Activated T-helper 17 cell treated with anti-CD3 and anti-CD28 coated beads, Interleukin-2, amount 50 U/mL, for 72 hours (primary cell): ENCODE measurements at places on chromosomes 12 and 14.
A peak's percentile ranks its signal among the peaks of the same experiment; 100 is the strongest.

DNA sequence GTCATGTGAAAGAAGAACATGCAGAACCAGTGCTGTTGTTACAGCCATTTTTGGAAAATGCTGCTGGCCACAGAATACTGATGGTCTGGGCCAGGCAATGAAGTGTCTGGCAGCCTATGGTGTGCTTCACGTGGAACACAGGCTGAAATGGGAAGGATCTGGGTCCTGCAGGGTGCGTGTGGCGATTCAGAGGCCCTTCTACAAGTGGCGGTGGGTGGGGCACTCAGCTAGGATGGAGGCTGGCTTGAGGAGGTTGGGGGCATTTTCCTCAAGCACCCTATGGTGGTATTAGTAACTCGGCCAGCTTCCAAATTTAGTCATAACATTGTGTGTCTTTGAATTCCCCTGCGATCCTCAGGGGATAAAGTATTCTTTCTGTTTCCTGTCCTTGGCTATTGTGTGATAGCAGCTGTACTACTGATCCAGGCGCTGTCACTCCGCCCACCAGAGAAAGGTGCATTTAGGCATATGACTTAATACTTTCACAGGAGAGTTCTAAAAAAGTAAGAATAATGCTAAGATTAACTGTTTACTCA, 9.2 kb upstream of the RAD52 start:
- no peaks in the 10 kb centered on the region for H3K27me3 ChIP-seq
- peaks cover 4% of the 10 kb centered on the region for H3K4me1 ChIP-seq
- H3K27ac ChIP-seq = no peak overlapping the region
- no peaks in the 10 kb centered on the region for H3K36me3 ChIP-seq
- no peak for ATAC-seq
- H3K4me3 ChIP-seq = no peak overlapping the region

DNA sequence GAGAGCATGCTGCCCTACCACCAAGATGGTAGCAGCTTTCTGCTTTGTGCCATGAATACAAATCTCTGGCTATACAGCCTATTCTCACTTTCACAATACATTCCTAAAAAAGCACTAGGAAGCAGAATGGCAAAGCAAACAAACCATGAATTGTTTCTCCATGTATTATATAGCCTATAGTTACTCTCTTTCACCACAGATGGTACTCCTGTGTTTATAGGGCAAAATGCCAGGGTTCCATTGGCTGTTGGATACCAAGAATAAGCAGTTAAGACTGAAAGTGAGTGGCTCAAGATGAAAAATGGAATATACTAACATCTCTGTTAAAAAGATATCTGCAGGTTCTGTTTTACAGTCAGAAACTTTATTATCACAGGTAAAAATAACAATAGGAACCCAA, 11.1 kb downstream of the ARF3 start:
- peaks cover 43% of the 10 kb centered on the region for H3K36me3 ChIP-seq
- no peak for ATAC-seq
- peak overlapping the region; percentile 61 for H3K27ac ChIP-seq
- no peaks in the 10 kb centered on the region for H3K27me3 ChIP-seq
- H3K4me1 ChIP-seq = peaks cover 20% of the 10 kb centered on the region

DNA sequence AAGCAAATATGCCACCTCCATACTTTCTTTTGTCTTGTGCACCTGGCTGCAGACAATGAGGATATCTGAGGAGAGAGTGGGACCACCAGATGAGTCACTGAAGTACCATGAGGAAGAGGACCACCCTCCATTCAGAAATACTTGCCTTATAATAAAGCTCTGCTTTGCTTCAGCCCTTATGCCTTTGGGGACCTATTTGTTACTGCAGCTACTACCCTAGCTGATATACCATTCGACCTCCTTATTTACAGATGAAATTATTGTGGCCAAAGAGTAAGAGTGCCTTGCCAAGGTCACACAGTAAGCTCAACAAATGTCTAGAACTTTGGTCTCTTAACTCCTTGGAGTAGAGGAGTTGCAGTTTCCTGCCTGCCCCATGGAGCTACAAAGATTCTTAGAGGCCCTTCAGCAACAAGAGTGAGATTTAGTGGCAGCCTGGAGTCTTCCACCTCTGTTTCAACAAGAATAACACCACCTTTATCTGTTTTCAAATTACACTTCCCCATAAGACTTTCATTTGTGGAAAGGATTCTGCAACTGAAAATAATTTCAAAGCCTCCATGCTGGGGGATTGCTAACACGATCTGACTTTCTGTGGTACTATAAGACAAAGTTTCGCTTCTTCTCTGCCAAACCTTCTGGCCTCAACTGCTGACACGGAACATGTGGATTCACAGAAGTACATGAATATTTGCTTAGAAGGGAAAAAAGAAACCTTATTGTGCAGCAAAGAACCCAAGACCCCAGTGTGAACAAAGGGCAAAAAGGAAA, 3.6 kb downstream of the CMKLR1 start:
- H3K4me3 ChIP-seq = no peak overlapping the region
- H3K27ac ChIP-seq = no peak overlapping the region
- peaks cover 24% of the 10 kb centered on the region for H3K27me3 ChIP-seq
- H3K4me1 ChIP-seq = no peaks in the 10 kb centered on the region

DNA sequence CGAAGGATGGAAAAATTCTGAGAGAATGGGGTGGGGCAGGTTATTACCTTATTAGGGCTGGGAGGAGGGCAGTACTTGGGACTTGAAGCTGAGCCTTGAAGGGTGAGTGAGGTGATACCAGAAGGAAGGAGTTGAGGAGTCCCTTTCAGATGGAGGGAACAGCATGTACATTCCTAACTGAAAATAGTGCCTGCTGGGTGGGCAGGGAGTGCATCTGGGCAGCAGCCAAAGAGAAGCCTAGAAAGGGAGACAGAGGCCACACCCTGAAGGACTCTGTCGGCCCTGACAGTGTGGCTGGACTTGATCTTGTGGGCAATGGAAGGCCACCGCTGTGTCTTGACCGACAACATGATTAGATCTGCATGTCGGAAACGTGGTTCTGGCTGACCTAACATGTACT, 147.6 kb downstream of the NDUFA12 start:
- no peak overlapping the region for H3K27ac ChIP-seq
- H3K27me3 ChIP-seq = peaks cover 20% of the 10 kb centered on the region
- no peaks in the 10 kb centered on the region for H3K4me1 ChIP-seq
- no peak for ATAC-seq
- no peak overlapping the region for H3K4me3 ChIP-seq

DNA sequence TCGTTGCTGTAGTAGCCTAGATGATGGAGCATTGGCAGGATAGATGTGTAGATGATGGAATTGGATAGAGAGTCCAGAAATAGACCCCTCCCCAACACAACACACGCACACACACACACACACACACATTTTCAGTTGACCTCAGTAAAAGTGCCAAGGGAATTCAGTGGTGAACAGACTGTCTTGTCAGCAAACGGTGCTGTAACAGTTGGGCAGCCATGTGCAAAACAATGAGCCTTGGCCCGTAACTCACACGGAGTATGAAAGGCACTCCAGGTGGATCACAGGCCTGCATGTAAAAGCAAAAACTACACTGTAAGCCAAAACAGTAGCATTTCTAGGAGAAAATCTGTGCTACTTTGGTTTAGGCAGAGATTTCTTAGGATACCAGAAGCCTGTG, 87.8 kb downstream of the DDX51 start:
- H3K27ac ChIP-seq = no peak overlapping the region
- ATAC-seq = no peak
- H3K36me3 ChIP-seq = peaks cover 96% of the 10 kb centered on the region
- H3K4me3 ChIP-seq = no peak overlapping the region

DNA sequence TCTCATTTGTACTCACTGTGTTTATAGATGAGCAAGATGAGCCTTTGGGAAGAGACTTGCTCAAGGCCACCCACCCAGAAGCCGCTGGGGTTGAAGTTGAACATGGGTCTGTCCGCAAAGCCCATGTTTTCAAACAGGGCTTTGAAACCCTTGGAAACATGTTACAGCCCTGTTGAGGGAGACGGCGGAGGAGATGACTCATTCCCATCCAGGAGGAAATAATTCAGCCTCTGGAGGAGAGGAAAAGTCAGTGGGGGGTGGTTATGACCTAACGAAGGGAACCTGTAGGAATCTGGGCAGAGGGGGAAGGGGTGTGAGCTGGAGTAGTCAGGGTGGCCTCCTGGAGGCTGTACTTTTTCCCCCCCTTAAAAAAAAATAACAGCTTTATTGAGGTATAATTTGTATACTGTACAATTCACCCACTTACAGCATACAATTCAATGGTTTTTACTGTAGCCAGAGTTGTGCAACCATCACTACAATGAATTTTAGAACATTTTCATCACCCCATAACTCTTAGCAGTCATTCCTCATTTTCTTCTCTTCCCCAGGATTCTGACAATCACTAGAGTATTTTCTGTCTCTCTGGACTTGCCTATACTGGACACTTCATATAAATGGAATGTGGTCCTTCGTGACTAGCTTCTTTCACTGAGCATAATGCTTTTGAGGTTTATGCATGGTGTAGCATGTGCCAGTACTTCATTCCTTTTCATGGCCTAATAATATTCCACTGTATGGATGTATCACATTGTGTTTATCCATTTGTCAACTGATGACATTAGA, 1.9 kb upstream of the RIN3 start:
- no peaks in the 10 kb centered on the region for H3K36me3 ChIP-seq
- no peaks in the 10 kb centered on the region for H3K27me3 ChIP-seq
- H3K4me1 ChIP-seq = no peaks in the 10 kb centered on the region
- H3K27ac ChIP-seq = no peak overlapping the region

- no peaks in the 10 kb centered on the region for H3K36me3 ChIP-seq
- no peak for ATAC-seq
- H3K4me3 ChIP-seq = no peak overlapping the region
- peaks cover 7% of the 10 kb centered on the region for H3K27me3 ChIP-seq
Observed at GRCh38 chr14:95645389-95645996, 40.7 kb upstream of the TCL1B start.

- H3K36me3 ChIP-seq = peaks cover 17% of the 10 kb centered on the region
- H3K27ac ChIP-seq = no peak overlapping the region
- peaks cover 5% of the 10 kb centered on the region for H3K4me1 ChIP-seq
Observed at GRCh38 chr12:44582521-44582920, 293.6 kb downstream of the NELL2 start.

- H3K27me3 ChIP-seq = peaks cover 7% of the 10 kb centered on the region
- no peak overlapping the region for H3K27ac ChIP-seq
- no peaks in the 10 kb centered on the region for H3K4me1 ChIP-seq
- no peaks in the 10 kb centered on the region for H3K36me3 ChIP-seq
Observed at GRCh38 chr14:58861586-58861985, 223.8 kb downstream of the DACT1 start.

GRCh38 chr14:54794796-54795195, 107.8 kb downstream of the GCH1 start:
- no peak for ATAC-seq
- no peak overlapping the region for H3K27ac ChIP-seq
- H3K4me3 ChIP-seq = no peak overlapping the region
- H3K4me1 ChIP-seq = no peaks in the 10 kb centered on the region

- H3K36me3 ChIP-seq = no peaks in the 10 kb centered on the region
- peaks cover 5% of the 10 kb centered on the region for H3K27me3 ChIP-seq
- no peak overlapping the region for H3K4me3 ChIP-seq
- no peak overlapping the region for H3K27ac ChIP-seq
Observed at GRCh38 chr12:31618228-31619025, 27.5 kb upstream of the DENND5B start.

DNA sequence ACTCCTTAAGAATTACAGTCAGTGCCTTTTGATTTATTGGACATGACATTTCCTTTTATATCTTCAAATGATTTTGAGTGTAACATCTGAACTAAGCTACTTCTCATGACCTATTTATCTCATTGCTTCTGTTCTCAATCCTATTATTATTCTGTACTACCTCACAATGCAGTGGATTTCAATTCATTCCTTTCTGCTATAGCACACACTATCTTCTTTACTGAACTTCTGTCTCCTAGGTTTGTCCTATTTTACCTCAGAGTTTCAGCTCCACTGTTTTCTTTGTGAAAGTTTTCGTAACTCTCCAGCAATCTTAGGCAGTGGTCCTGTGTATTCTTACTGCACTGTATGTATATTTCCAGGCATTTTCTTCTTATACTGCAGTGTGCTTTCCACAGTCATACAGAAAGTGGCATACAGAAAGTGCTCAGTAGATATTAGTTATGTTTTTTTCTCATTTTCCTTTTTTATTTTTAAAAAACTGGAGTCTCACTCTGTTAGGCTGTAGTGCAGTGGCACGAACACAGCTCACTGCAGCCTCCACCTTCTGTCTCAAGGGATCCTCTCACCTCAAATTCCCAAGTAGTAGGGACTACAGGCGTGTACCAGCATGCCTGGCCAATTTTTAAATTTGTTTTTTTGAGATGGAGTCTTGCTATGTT, 368.6 kb upstream of the RGS6 start:
- ATAC-seq = no peak
- no peaks in the 10 kb centered on the region for H3K36me3 ChIP-seq
- H3K27ac ChIP-seq = no peak overlapping the region

- no peak for ATAC-seq
- no peak overlapping the region for H3K27ac ChIP-seq
Observed at GRCh38 chr14:58439476-58439875, 12.0 kb downstream of the KIAA0586 start.

- peak overlapping the region; percentile 96 for H3K4me3 ChIP-seq
- ATAC-seq = peak; percentile 27
- peaks cover 36% of the 10 kb centered on the region for H3K4me1 ChIP-seq
- H3K27me3 ChIP-seq = no peaks in the 10 kb centered on the region
Observed at GRCh38 chr12:108854451-108855283, 2.7 kb downstream of the SSH1 start.

- no peak overlapping the region for H3K4me3 ChIP-seq
- ATAC-seq = no peak
- H3K4me1 ChIP-seq = no peaks in the 10 kb centered on the region
- no peaks in the 10 kb centered on the region for H3K36me3 ChIP-seq
- H3K27me3 ChIP-seq = peaks cover 3% of the 10 kb centered on the region
- no peak overlapping the region for H3K27ac ChIP-seq
Observed at GRCh38 chr14:69500096-69500495, 15.6 kb downstream of the PLEKHD1 start.

GRCh38 chr12:131258398-131258797, 304.7 kb downstream of the ADGRD1 start:
- H3K27me3 ChIP-seq = peaks cover 4% of the 10 kb centered on the region
- H3K4me3 ChIP-seq = no peak overlapping the region
- H3K36me3 ChIP-seq = no peaks in the 10 kb centered on the region
- no peak for ATAC-seq
- no peak overlapping the region for H3K27ac ChIP-seq
- H3K4me1 ChIP-seq = no peaks in the 10 kb centered on the region

GRCh38 chr12:89427508-89428156, 75.3 kb upstream of the DUSP6 start:
- H3K4me1 ChIP-seq = peaks cover 21% of the 10 kb centered on the region
- peak; percentile 95 for ATAC-seq
- H3K27ac ChIP-seq = peak overlapping the region; percentile 35
